ENCODE measurements at places on chromosomes 12 and 14.

DNA sequence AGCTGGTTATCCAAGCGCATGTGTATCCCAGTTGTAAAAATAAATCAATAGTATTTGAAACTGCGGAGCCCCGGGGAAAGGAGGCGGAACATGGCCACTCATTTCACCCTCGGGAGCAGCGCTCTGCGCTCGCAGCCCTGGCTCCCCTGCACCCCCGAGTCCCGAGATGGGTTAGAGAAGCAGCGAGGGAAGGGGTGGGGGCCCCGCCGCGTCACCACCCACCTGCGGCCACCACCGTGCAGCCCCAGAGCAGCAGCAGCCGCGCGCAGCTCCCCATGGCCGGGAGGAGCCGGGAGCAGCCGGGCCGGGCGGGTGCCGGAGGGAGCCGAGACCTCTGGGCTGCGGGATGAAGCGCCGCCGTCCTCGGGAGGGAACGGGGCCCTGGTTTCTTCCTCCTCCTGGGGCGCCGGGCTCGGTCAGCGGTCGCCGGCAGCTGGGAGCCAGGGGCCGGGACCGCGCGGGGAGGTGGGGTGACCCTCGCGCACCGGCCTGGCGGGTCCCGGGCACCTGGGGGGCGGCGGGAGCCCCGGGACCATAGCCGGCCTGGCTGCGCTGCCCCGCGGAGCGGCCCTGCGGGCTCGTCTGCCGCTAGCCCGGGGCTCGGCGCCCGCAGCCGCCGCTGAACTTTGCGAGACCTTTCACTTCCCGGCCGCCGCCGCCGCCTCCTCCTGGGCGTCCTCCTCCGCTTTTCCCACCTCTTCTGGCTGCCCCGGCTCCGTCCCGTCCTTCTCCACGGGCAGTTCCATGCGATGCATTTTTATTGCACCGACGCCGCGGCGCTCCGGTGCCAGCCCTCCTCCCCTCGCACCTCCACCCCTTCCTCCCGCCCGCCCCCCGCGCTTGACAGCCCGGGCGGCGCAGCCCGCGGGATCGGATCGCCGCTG lies at the start of gene NTN4:
Gene NTN4, minus strand, starts transcription at position 732 of the 884 bp plus-strand sequence. Its CDS starts 455 bp downstream, at position 277.
- DNase-seq = no peak

DNA sequence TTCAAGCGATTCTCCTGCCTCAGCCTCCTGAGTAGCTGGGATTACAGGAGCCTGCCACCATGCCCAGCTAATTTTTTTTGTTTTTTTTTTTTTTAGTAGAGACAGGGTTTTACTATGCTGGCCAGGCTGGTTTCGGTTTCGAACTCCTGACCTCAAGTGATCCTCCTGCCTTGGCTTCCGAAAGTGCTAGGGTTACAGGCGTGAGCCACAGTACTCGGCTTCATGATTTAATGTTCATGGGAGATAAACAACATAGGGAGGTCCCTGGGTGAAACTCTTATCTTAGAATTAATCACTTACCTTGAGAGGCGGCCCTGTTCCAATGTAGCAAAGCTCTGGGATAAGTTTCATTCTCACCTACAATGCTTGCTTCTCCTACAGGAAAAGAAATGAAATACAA lies 48.3 kb downstream of the SEL1L start:
- no peak for DNase-seq

- DNase-seq = peak; percentile 54
Measured at GRCh38 chr14:72608391-72609204, 285.3 kb downstream of the DPF3 start.

GRCh38 chr14:52951681-52952554 lies 1.1 kb upstream of the FERMT2 start:
- DNase-seq = peak; percentile 90

DNA sequence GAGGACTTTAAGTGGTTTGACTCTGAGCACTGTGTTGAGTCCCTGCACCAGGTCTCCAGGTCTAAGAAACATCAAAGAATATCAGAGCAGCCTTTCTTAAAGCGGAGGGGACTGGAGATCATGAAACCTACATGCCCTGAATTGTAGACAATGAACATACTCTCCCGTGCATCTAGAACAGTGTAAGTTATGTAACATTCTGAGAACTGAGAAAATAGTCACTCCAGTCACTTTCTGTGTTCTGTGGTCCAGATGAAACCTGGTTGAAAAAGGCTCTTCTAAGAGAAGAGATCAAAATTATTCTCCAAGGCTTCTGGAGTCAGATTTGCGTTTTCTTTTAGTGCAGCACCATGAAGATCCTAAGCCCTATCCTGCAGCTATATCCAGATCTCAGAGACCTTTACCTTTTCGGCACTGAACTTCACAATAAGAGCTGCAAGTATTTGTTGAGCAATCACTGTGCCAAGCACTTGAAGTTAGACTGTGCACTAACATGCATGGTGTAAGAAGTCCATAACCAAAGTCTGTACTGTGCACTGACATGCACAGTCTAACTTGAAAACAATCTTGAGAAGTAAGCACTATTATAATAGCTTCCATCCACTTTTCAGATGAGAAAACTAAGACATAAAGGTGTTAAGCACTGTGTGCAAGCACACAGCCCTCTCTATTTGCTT lies 65.6 kb upstream of the TMEM263 start:
- DNase-seq = no peak

- no peak for DNase-seq
Measured at GRCh38 chr12:117850048-117850447, 118.7 kb downstream of the KSR2 start.

DNA sequence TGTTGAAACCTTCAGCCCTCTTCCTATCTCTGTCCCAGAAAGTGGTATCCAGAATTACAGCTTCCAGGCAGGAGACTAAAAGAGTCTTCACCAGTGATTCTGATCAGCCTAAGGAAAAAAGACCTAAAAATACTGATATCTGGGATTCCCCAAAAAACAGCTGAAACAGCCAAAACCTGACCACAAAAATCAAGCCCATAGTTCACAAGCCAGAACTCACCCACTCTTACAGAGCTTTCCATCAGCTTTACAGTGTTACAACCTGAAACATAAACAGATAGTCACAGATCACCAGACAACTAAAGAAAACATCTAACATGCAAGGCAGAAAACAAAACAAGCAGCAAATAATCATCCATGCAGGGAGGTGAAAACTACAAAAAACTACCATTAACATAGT lies 26.0 kb upstream of the TSPAN8 start:
- DNase-seq = no peak

- DNase-seq = peak; percentile 99
Measured at GRCh38 chr14:34496679-34497513, 34.9 kb upstream of the SPTSSA start.

- DNase-seq = no peak
Measured at GRCh38 chr12:114976372-114976771, 292.4 kb upstream of the TBX3 start.

DNA sequence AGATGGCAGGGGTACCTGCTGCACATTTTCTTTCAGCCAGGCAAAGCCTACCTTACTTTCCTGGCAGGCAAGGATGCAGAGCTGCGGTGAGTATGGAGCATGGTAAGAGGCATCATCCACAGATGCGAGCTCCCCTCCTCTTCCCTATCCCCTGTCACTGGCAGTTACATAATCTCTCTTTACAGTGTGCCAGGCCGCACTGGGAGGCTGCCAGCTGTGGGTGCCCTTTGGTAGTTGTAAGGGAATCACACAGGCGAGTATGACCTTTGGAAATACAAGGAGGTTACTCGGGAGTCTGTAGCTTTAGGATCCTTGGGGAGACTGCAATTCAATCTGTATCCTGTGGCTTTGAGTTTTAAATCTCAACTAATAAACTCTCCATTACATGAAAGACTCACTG lies 132.5 kb downstream of the KTN1 start:
- no peak for DNase-seq

- no peak for DNase-seq
Measured at GRCh38 chr12:121738340-121738858, 25.8 kb downstream of the TMEM120B start.

DNA sequence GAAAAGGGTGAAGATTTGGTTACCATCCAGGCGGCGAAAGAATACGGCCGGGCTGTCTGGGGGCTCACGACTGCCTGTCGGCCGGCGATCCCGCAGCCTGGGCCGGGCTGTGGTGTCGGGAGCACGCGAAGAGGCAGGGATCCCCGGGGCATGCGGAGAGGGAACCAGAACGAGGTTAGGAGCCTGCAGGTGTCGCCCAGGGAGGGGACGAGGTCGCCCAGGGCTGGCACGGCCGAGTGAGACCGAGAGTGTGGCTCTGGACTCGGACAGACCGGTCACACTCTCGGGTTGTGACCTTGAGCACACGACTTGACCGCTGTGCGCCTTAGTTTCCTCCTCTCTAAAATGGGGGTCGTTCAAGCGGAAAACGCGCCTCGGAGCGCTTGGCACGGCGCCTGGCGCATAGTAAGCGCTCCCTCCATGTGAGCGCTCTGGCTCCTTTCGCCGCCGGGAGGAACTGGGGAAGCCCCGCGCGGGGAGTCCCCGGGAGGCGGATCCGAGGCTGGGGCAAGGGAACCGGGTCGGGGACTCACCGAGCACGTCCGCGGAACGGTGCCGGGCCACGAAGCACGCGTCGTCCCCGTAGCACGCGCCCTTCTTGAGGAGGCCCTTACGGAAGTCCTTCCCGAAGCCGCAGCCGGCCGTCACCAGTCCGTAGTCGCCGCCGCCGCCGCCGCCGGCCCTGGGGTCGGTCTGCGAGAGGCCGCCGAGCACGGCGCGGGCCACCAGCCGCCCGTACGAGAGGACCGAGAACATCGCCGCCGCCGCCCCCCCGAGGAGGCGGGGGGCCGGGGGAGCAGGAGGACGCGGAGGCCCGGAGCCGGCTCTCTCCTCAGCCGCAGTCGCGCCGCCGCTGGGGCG lies 612 bp downstream of the PPTC7 start:
- DNase-seq = no peak

DNA sequence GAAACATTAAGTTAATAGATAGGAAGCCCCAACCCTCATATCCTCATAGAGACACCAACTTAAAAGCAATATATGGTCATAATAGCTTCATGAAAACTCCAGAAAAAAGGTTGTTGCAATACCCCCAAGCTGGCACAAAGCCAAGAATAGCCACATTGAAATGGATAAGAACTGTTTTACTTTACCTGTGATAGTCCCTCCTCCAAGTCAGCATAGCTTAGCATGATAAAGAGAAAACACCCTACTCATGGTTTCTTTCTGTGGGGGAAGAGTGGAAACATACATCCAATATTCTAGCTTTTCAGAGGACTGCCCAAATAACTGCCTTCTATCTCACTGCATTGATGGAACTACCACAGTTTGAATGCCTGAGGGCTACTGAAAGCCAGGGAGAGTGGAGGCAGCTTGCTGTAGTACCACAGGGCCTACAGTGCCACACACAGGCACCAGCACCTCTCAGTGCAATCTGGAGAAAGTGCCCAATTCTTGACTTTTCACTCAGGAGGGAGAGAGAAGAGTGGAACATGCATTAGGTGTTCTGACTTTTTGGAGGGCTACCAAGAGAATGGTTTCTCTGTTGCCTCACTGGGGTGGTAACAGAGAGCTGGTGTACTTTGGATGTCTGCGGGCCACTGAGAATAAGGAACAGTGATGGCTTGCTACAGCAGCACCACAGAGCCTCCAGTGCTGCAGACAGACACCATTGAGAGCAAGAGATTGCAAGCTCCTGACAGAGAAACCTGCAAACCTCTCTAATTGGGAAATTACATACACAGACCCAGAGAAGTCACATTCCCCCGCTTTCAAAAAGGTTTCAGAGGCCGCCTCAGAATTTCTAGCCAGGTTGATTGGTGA lies 157.1 kb upstream of the GARIN2 start:
- no peak for DNase-seq

GRCh38 chr14:66992776-66993175 lies 196.5 kb upstream of the GARIN2 start:
- no peak for DNase-seq

- DNase-seq = peak; percentile 91
Measured at GRCh38 chr12:56990648-56991318, 15.6 kb downstream of the ZBTB39 start.

DNA sequence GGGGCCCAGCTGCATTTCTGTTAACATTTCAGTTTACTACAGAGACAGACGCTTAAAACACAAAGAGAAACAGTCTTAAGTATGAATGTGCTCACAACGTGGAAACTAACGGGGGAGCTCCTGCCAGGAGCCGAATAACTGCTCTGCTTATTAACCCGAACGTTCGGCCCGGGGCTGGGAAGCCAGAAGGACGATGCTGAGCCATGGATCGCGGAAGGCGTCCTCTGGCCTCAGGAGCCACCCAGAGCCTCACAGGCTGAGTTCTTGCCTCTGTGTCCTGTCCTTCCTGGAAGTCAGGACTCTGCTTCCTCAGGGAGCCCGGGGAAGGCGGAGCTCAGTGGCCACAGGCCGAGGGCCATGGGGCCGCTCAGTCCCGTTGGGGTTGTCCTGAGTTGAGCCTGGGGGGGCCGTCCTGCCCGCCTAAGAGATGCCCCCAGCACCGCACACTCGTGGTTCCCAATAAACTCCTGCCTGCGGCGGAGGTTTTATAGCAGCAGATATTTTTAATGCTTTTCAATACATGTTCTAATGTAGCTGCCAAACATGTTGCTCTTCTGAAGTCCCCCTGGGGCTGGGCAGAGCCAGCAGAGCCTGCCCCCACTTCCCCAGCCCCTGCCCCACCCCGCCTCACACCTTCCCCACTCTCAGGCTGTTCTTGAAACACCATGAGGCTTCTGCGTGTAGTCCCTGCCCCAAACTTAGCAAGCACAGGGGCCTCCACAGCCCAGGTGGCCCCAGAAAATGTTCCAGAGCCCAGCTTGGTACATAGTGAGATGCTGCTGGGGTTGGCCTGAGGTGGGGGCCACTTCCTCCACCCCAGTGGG lies 3.4 kb upstream of the TEX22 start:
- no peak for DNase-seq

DNA sequence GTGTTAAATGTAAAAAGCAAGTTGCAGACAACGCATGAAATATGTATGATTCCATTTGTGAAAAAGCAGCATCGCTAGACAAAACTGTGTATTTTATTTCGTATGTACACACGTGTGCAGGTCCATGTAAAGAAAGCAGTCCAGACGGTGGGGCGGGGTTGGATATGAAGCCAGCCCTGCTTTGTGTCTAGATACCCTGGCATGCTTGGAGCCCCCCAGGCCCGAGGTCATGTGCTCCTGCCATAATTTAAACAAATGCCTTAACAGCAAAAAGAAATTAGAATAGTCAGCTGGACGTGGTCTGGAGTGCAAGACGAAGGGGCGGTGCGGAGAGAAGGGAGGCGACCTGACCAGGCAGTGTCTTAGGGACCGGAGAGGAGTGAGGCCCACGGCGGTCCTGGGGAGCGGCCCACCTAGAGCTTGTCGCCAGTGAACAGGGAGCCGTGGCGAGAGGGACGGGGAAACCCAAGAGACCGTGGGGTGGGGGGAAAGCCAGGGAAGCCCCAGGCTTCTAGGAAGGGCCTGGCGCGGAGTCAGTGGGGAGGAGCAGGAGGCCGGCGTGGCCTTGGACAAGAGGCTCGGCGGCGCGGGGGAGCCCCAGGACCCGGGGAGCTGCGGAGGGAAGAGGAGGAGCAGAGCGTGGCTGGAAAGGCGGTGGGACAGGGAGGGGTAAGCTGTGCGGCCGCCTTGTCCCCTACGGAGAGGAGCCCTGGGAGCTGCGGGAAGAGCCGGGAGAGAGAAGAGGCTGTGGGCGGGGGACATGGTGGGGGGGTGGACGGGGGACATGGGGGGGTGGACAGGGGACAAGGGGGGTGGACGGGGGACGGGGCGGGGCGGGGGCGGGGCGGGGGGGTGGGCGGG lies 118.5 kb upstream of the C14orf180 start:
- DNase-seq = peak; percentile 89

GRCh38 chr14:76331328-76332011 lies 44.5 kb upstream of the ESRRB start:
- DNase-seq = no peak

Measured in vagina (tissue), 2 donors.